ENCODE measurements at places on chromosomes 7 and 10.

DNA sequence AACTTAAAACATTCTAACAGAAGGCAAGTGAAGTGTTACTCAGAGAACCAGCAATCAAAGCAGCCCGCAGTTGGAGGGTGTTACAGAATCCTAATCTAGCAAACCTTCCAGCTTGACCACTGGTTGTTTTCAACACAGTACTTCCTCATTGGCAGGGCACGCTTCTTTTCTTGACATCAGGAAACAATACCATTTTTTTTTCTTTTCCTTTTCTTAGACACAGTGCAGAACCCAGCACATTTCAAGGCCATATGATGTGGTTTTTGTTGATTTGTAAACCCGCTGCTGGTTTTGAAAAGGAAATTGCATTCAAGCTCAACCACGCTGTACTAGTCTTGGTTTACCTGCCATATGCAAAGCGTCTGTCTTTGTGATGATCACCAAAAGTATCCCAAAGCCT, 33.4 kb downstream of the RHOBTB1 start:
- DNase-seq: no peak

- no peak for DNase-seq
Observed at GRCh38 chr10:52682766-52683165, 89.8 kb downstream of the MBL2 start.

DNA sequence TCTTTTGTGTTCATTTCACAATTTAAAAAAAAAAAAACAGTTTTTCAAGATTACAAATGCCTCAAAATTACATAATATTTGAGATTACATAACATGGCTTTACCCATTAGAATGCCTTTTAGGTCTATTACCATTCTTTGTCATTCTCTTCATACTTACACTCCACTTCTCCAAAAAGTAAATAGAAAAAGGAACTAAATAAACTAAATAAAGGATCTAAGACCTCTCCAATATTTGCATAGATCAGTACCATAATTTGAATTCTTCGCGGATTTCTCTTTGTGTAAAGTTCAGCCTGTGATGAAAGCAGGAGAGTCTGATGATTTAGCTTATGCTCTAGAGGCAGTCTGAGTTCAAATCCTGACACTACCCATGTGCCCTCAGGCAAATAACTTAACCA, 56.4 kb upstream of the C1GALT1 start:
- DNase-seq: no peak

DNA sequence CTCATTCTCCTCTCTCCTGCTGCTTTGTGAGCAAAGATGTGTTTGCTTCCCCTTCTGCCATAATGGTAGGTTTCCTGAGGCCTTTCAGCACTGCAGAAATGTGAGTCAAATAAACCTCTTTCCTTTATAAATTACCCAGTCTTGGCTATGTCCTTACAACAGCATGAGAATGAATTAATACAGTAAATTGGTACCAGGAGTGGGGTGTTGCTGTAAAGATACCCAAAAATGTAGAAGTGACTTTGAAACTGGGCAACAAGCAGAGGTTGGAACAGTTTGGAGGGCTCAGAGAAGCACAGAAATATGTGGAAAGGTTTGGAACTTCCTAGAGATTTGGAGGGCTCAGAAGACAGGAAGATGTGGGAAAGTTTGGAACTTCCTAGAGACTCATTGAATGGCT, 388.7 kb upstream of the GHITM start:
- DNase-seq: no peak

DNA sequence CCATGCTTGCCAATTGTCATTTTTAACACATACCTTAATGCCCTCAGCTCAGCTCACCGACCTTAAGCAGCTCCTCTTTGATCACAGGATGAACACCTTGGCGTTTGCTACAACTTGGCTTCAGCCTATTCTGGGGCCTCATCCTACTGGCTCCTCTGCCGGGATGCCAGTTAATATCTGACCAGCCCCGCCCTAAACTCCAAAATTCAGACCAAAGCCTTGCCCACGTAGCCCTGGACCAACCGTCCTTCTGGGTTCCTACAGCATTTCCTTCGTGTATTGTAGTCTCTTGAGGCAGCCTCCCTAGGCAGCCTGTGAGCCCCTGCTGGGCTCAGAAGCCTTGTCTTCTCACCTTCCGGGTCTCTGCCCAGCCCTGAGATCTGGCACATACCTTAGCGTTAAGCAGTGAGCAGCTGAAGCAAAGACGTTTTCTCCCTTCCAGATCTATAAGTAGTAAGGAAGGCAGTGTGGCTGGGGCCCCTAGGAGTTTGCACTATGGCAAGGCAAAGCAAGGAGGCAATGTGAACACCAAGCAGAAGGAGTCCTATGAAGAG, 836 bp downstream of the ENO4 start:
- no peak for DNase-seq

GRCh38 chr7:77791336-77791735, 6.9 kb downstream of the TMEM60 start:
- no peak for DNase-seq

- DNase-seq: no peak
Observed at GRCh38 chr7:128163473-128163872, 77.6 kb upstream of the LEP start.

Data from Right ventricle myocardium superior (tissue), 1 donor.